ENCODE measurements at places on chromosomes 1 and 21.

DNA sequence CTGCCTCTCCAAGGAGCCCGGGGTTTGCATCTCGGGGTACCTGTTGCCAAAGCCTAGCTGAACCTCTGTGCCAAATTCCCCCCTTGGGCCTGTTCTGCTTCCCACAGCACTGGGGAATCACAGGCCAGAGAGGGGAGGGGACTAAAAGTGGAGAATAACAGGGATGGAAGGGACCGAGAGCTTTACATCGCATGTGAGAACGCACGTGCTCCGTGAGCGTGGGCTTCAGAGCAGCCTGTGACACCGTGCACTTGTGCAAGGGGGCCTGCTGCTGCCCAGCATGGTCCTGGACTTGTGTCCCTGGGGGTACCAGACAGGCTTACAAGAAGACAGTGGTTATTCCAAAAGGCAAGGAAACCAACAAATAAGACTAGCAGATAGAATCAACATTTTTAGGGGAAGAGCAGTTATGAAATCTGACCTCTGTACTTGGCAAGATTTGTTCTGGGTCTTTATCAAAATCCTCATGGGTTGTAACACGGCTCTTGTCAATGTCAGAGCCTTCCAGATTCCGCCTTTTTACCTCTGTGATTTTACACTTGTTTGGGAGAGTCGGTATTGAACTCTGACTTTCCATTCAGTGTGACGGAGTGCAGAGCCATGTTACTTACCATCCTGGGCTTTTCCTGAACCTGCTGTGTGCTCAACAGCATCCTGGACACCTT, 36.2 kb upstream of the TNFRSF1B start:
- no peak for DNase-seq

DNA sequence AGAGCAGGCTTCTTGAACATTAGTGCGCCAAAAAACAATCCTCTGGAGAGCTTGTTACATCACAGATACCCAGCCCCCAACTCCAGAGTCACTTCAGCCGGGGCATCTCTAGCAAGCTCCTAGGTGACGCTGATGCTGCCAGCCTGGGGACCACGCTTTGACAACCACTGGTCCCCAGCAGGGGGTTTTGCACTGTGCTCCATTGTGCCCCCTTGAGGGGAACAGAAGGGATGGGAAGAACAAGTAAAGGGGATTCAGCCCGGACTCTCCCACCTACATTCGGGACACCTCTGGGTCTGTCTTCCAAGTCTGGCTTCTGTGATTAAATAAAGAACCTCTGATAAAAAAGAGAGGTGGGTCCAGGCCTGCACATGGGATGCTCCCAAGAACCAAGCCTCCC, 60.4 kb downstream of the ATP5PO start:
- DNase-seq = no peak

DNA sequence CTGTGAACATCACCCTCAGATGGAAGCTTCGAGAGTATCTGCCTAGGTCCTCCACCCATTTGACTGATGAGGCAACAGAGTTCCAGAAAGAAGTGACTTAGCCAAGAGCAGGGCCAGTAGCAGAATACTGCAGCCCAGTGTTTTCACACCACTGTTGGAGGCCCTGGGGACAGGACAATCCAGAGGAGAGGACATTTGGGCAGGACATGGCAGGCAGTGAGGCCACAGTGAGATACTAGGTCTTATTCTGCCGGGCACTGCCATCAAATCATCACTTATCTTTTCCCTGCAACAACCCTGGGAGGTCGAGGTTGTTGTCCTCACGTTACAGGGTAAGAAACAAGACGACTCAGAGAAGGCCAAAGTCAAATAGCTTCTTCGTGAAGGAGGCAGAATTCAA, 5.5 kb upstream of the FOXO6 start:
- DNase-seq = no peak

- no peak for DNase-seq
Measured at GRCh38 chr1:189149547-189150375, 1327.9 kb downstream of the BRINP3 start.

- no peak for DNase-seq
Measured at GRCh38 chr1:203915811-203916210, 54.4 kb downstream of the SNRPE start.

GRCh38 chr1:5705751-5706150, 286.5 kb downstream of the NPHP4 start:
- no peak for DNase-seq

- no peak for DNase-seq
Measured at GRCh38 chr1:21024918-21025317, 151.8 kb downstream of the EIF4G3 start.

GRCh38 chr1:40079774-40080400, 17.2 kb downstream of the PPT1 start:
- no peak for DNase-seq

DNA sequence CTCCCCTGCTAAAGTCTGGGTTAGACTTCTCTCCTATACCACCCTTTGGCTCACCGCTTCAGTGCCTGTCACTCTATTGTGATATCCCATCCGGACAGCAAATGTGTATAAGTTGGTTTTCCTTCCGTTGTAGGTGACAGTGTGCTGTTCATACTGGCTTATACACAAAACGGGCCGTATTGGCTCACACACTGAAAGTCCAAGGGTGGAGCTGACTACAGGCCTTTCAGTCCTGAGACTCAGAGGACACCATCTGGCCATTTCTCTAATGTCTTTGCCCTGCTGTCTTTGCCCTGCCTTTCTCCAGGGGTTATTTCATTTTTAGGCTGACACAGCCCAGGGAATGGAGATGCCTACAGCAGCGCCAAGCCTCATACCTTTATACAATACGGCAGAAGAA, 90.7 kb downstream of the URB2 start:
- DNase-seq = no peak

DNA sequence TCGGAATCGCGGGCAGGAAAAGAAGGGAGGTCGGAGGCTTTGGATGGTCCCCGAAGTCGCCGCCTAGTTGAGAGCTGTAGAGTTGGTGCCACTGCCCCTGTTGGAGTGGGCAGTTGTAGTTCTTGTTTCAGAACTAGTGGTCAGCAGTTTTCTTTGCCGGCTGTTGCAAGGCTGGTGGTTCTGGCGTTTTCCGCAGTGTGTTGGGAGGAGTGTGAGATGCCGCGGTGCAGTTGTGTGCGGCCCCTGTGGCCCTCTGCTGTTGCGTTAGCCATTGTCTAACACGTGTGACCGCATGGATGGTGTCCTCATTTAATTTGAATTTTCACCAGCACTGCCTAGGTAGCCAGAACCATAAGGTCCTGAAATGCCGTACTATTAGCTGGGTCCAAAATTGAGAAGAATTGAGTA, 1.4 kb downstream of the ARF1 start:
- no peak for DNase-seq

GRCh38 chr1:247243524-247244137, 12.2 kb upstream of the VN1R5 start:
- DNase-seq = no peak

GRCh38 chr1:114111731-114112641, 41.7 kb downstream of the SYT6 start:
- DNase-seq = no peak

DNA sequence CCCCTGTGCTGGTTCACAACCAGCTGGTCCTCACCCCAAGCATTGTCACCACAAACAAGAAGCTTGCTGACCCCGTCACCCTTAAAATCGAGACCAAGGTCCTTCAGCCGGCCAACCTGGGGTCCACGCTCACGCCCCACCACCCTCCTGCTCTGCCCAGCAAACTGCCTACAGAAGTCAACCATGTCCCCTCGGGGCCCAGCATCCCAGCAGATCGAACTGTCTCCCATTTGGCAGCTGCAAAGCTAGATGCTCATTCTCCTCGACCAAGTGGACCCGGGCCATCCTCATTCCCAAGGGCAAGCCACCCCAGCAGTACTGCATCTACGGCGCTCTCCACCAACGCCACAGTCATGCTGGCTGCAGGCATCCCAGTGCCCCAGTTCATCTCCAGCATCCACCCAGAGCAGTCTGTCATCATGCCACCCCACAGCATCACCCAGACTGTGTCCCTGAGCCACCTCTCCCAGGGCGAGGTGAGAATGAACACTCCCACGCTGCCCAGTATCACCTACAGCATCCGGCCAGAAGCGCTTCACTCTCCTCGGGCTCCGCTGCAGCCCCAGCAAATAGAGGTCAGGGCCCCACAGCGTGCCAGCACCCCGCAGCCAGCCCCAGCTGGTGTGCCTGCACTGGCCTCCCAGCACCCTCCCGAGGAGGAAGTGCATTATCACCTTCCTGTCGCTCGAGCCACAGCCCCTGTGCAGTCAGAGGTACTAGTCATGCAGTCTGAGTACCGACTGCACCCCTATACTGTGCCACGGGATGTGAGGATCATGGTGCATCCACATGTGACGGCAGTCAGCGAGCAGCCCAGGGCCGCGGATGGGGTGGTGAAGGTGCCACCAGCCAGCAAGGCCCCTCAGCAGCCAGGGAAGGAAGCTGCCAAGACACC, 40.6 kb downstream of the ZBTB17 start:
- no peak for DNase-seq

- no peak for DNase-seq
Measured at GRCh38 chr21:37828556-37828955, 87.7 kb downstream of the KCNJ6 start.

GRCh38 chr1:23344111-23344986, at the start of gene HNRNPR:
TSS of gene HNRNPR (minus strand) at chr1:23344284. CDS start at chr1:23341008, 3,276 bp downstream.
- peak; percentile 100 for DNase-seq
